ENCODE measurements at places on chromosomes 7 and 10. TPM values are rescaled to one million over a fixed set of nuclear protein-coding genes. Genes with fewer than 3 reads are reported as not detected.

The PLPP4 gene
- total RNA-seq: 17.1 TPM

GRCh38 chr7:24843821-24844434, 86.7 kb upstream of the GSDME start:
- no peak for DNase-seq

- DNase-seq: peak; percentile 67
Observed at GRCh38 chr10:45464958-45465567, 91.0 kb downstream of the ALOX5 start.

The PDZD7 gene
- 0.55 TPM for total RNA-seq

DNA sequence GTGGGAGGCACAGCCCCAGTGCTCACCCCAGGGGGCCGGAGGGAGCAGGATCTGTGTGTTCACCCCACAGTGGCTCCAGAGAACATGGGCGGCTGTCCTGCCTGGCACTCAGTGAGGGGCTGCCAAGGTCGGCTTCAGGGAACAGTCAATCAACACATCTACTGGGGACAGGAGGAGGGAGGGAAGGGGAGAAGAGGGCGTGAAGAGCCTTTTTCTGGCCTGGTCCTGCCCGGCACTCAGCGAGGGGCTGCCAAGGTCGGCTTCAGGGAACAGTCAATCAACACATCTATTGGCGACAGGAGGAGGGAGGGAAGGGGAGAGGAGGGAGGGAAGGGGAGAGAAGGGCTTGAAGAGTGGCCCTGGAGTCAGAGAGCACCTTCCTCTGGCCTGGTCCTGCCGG, 184.9 kb downstream of the ADARB2 start:
- DNase-seq: no peak

The MAT1A gene
- not detected for total RNA-seq

- no peak for DNase-seq
Observed at GRCh38 chr10:86149257-86149656, 217.3 kb downstream of the GRID1 start.

- no peak for DNase-seq
Observed at GRCh38 chr7:12809476-12809875, 122.0 kb downstream of the ARL4A start.

GRCh38 chr7:98232799-98233198, 19.2 kb downstream of the TECPR1 start:
- no peak for DNase-seq

- DNase-seq: peak; percentile 52
Observed at GRCh38 chr7:150515248-150516147, 826 bp downstream of the GIMAP7 start.

DNA sequence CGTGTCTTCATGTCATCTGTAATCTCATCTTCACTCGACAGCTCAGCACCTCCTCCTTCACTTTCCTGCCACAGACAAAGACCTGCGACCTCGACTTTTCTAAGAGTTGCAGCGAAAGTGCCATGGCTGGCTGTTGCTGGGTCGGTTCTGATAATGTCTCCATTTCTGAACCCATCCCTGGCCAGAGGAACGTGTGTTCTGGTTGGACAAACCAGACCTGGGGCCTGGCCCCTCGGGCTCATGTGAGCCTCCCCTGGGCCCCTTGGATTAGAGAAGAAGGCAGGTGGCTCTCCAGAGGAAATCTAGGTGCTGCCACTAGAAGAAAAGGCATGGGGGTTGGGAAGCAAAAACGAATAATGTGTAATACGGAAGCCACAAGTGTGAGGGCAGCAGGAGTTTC, 273.7 kb downstream of the GLRX3 start:
- no peak for DNase-seq

The GPRIN2 gene
- total RNA-seq: not detected

GRCh38 chr7:54545241-54545563, 3.0 kb downstream of the VSTM2A start:
- no peak for DNase-seq

DNA sequence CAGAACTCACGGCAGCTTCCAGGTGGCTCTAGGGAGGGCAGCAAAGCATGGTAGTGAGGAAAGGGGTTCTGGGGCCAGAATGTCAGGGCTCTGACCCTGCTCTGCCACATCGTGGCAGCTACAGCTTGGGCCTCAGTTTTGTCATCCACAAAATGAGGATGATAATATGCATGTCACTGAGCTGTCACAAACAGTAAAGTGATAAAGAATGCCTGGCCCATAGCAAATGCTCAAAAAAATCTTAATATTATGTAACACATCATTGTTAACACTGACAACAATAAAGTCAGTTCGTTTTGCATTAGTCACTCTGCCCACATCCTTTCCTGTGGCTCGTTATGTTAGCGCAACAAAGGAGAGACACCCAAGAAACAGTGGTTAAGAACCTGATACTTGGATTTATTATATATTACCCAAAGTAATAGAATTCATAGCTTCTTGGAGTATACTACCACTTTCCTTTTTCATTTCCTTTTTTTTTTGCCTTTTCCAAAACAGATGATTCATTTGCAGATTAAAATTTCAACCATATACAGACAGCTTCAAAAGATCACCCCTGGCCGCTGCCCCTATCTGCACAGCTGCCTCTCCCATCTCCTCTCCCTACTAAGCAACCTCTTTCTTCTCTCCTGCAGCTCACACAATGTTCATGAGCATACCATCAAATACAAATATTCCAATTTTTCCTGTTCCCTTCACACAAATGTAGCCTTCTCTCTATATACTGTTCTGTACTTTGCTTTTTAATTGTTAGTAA, 45.5 kb upstream of the DDC start:
- peak; percentile 52 for DNase-seq

The LLCFC1 gene
- total RNA-seq: not detected

- DNase-seq: no peak
Observed at GRCh38 chr7:158825628-158826289, 3.5 kb downstream of the ESYT2 start.

DNA sequence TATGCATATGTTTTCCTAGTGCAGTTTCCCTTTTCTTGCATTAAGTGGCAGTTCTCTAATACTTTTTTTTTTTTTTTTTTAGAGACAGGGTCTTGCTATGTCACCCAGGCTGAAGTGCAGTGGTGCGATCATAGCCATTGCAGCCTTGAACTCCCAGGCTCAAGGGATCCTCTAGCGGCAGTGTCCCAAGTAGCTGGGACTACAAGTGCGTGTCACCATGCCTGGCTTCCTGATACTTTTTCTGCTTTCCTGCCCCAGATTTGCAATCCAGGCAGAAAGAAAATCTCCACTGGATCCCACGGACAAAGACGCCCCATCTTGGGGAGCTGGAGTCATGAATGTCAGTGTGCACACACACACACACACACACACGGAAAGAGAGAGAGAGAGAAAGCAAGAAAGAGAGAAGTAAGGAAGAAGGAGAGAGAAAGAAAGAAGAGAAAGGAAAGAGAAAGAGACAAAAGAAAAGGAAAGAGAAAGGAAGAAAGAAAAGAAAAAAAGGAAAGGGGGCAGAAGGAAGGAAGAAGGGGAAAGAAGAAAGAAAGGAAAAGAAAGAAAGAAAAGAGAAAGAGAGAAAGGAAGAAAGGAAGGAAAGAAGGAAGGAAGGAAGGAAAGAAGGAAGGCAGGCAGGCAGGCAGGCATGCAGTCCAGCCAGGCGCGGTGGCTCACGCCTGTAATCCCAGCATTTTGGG, 37.5 kb upstream of the OCM2 start:
- no peak for DNase-seq

All from endothelial cell of umbilical vein (primary cell).